ENCODE measurements at places on chromosomes 6 and 20. TPM values are rescaled to one million over a fixed set of nuclear protein-coding genes. Genes with fewer than 3 reads are reported as not detected.

The SIRPG gene
- not detected for total RNA-seq

The DNAH8 gene
- not detected for total RNA-seq

The PDSS2 gene
- 6.2 TPM for total RNA-seq

The SLC2A10 gene
- total RNA-seq = not detected

The ARMC2 gene
- total RNA-seq = 1.9 TPM
